ENCODE measurements at places on chromosomes 5 and 9.
A peak's percentile ranks its signal among the peaks of the same experiment; 100 is the strongest.

DNA sequence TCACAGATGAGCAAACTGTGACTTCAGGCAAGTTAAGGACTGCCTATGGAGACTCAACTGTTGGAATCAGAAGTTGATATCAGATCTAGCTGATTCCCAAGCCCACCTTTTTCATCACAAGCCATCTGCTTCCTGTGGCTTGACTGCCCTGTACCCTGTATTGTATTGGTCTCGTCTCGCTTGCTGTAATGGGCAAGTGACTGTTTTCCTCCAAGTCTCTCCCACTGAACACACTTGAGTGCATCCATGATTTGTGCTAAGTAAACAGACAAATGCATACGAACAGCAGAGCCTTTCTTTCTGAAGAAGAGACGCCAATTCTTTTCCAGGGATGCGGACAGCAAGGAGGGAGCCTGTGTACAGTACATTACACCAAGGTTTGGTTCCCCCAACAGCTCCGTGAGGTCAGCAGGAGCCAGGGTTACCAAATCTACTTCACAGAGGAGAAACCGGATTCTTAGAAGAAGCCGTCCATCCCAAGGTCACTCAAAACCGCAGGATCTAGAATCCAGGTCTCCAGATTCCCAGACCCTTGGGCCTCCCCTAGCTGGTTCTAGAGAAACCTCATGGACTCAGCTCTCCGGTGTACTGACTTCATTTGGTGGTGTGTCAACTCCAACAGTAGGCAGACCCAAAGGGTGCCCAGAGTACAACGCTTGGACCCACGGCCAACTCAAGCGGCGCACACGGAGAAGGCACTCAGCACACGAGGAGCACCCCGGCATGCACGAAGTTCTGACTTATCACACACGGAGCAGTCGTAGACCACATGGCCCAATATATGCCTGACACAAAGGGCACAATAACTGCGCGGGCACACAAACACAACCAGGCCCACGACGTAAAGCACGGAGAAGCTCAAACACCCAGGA lies 1.1 kb downstream of the BAG1 start:
- DNase-seq = no peak

DNA sequence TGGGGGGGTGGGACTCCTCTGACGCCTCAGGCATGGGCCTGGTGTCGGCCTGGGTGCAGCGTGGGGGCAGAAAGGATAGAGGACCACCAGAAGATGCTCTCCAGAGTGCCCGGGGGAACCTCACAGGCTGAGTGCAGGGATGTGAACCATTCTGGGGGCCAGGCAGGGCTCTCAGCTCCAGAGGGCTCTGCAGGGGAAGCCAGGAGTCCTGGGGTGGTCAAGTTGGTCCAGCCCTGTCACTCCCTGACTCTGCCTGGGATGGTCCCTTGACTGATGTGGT lies 6.5 kb downstream of the GFI1B start:
- no peak for DNase-seq

DNA sequence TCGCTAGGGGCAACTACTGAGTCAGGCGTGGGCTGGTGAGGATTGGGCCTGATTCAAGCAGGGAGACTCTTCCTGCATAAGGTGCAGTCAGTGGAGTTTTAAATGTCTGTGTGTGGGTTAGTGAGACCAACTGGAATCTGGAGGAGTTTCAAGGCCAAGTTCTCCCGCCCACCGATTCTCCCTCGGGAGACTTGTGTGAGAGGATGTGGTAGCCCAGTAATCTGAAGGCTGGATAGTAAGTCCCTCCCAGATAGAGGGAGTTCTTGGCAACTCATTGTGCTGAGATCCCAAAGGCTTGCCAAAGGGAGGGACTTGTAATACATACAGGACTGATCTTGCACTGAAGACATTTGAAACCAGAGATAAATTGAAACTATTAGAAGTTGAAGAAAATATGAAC lies 51.8 kb downstream of the WDR36 start:
- DNase-seq = no peak

GRCh38 chr5:120293796-120294195 lies 170.3 kb upstream of the PRR16 start:
- no peak for DNase-seq

GRCh38 chr9:127319366-127320114 lies 55.0 kb downstream of the GARNL3 start:
- no peak for DNase-seq

DNA sequence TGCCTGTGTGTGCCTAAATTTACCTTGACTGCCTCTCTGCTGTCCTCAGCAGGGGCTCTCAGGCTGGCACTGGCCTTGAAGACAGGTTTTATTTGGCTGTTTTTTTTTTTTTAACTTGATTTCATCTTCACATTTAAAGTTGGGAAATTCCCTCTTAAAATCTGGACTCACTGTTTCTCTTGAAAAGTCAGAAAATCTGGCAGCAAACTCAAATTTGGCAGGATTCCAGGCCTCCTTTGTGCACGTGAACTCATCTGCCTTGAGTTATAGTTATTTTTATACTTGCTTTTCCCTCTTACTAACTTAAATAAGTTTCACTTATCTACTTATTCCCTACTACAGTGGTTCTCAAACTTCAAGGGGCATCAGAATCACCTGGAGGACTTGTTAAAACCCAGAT lies 118.4 kb upstream of the MAP3K1 start:
- DNase-seq = no peak

DNA sequence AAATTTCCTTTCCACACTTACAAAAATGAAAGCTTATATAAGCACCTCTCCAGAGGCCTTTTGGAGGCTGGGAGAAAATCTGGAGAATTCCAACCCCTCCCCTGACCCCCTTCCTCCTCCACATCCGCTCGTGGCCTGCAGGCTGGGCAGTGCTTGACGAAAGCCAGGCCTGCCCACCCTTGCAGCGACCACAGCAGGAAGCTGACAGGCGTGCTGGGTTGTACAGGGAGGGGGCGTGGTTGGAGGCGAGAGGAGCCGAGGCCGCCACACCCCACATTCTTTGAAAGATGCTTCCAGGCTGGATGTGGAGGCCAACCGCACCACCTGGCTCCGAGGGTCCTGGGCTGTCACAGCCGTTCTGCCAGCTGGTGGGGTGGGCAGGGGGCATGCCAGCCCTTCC lies 47.8 kb upstream of the IER5L start:
- no peak for DNase-seq

DNA sequence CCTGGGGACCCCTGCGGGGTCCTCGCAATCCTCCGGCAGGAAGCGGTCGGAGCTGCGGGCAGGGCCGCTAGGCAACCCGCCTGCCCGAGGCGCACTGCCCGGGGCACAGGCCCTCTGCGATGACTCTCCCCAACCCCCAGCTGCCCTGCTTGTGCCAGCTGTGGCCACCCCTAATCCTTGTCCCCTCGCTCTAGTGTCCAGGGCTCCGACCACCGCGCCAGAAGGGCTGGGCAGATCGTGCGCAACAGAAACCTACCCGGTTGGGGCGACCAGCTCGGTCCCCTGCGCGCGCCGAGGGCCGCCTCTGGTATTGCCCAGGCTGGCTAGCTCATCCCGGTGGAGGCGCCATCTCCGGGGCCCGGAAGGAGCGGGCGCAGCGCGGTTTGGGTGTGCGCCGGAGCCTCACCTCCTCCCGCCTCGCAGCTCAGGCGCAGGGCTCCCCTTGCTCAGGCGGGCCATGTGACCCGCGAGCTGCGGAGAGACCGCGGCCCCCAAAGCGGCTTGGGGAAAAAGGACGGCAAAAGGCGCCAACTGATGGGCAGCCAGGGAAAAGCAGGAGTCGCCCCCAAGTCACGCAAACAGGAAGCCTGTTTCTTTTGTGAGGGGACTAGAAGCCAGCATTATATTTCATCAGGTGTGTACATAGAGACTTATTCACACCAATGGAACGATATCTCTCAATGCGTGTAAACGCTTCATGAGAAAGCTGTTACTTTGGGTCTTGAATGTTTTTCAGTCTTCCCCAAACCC lies 46.8 kb upstream of the RNF20 start:
- DNase-seq = no peak

DNA sequence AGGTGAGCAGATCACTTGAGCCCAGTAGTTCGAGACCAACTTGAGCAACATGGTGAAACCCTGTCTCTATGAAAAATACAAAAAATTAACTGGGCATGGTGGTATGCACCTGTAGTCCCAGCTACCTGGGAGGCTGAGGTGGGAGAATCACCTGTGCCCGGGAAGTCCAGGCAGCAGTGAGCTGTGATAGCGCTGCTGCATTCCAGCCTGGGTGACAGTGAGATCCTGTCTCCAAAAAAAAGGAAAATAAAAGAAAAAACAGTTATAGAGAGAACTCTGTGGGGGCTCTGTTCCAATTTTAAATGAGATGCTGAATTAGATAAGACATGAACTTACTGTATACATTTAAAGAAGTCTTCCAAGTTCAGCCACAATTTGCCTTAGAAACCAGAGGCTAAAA lies 44.2 kb downstream of the SLC38A9 start:
- DNase-seq = no peak

DNA sequence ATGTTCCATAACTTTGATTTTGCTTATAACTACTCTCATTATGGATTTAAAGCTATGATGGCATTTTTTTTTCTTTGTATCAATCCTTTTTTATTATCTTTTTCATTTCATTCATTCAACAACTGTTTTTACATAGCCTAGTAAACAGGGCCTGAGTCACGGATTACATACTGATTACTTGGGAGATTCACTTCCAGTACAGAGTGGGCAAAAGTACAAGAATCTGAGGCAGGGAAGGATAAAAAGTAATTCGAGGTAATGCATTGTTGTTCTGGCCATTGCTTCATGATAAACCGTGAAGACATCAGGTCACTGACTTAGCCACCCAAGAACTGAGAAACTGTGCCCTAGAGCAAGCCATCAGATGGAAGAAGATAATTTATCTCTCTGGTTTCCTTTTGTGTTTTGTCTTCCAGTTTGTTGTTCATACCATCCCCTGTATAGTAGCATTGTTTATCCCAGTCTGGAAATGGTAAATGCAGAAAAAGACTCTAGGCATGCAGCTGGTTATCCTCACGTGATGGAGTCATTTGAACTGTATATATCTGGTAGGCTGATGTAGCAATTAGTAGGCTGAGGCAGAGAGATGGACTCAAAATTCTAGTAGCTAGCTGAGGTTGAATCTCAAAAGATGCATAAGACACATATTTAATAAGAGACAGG lies 145.6 kb downstream of the CNTLN start:
- no peak for DNase-seq

GRCh38 chr9:35108461-35108860 lies 5.5 kb upstream of the STOML2 start:
- DNase-seq = no peak

DNA sequence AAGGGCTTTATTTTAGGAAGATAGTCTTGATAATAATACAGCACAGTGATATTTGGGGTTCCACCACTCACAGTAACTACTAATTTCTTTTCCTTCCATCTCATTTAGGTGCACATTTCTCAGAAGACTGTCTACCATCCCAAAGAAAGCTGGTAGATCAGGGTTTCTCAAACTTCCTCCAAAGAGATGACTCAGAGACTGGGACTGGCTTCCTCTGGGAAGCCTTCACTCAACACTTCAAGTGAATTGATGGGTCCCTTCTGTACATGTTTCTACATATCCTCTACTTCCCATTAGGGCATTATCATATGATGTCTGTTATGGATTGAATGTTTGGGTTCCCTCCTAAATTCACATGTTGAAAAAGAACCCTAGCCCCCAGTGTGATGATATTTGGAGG lies 138.5 kb downstream of the SPOCK1 start:
- DNase-seq = no peak

DNA sequence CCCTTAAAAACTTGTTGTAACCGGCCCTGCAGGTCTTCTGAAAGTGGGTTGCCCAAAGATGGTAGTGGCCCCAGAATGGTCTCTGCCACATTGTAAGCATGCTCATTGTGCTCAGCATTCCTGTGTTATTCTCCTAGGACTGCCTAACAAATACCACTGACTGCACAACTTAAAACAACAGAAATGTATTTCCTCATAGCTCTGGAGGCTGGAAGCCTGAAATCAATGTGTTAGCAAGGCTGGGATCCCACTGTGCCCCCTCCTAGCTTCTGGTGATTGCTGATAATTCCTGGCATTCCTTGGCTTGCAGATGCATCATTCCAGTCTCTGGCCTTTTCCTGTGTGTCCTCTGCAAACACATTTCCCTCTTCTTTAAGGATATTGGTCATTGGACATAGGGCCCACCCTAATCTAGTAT lies 3.4 kb upstream of the GCNT4 start:
- DNase-seq = no peak

DNA sequence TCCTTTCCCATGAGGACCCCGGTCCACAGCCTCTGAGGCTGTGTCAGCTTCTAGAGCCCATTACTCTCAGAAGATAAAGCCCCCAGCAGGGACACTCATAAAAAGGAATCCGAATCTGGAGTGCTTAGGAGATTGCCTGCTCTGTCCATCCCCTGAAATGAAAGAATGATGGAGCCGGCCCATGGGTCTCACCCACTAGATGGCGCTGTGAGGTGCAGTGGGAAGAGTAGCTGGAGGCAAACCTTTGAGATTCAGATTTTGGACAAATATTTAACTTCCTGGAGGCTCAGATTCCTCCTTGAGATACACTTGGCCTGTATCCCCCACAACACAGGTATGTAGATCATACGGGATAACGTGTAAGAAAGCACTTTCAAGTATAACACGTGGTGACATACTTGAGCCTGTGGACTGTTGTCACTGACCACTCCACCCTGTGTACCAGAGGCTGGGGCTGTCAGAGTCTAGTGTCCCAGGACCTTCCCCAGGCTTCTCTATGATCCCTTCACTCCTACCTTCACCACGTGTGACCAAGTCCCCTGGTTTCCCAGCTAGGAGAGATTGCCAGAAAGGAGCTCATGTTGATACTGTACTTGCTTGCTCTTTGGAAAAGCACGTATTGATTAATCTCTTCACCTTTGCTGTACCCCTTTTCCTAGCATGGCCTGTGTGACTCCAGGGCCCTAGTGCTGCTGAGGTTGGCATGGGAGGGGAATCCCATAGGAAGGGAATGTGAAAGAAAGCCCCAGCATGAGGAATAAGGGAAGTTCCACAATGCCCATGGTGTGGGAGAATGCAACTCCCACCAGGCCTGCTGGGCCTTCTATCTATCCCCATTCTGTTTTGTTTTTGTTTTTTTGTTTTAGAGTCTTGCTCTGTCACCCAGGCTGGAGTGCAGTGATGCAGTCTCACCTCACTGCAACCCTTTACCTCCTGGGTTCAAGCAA lies 32.1 kb downstream of the TRMO start:
- DNase-seq = peak; percentile 26

- no peak for DNase-seq
Measured at GRCh38 chr5:91848453-91848852, 465.3 kb upstream of the ARRDC3 start.

DNA sequence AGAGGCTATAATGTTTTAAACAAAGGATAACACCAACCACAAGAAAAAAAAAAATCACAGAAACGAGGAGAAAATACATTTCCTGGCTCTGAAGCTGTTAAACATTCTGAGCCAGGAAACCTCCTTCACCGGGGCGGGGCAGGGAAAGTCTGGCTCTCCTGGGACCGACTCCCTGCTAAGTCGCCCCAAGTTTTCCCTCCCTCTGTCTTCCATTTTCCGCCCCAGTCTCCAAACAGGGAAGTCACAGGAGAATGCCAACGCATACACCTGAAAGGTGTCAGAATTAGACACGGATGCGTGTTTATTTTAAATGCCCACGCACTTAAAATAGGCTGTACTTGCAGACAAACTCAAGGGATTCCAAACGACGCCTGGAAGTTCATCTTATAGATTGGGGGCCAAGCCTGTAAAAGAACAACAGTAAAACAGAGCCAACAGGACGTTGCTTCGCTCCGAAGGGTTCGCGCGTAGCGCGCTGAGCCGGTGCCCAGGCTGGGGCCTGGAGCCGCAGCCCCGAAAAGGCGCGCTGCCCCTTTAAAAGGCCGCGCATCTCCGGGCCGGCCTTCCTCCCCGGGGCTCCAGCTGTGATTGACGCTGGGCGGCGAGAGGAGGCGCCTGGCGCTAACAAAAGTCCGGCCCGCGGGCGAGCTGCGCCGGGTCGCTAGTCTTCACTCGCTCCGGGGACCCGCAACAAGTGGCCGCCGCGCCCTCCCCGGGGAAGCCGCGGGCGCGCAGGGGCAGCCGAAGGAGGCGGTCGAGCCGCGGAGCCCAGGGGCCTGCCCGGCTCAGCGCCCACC lies at the start of gene FBXL7:
TSS of gene FBXL7 (plus strand) at position 653 of the 797 bp plus-strand sequence.
- DNase-seq = no peak

Data from activated CD8-positive, alpha-beta memory T cell treated with anti-CD3 and anti-CD28 coated beads for 4 hours (primary cell).